ENCODE measurements at places on chromosomes 3 and 15. TPM values are rescaled to one million over a fixed set of nuclear protein-coding genes. Genes with fewer than 3 reads are reported as not detected.

DNA sequence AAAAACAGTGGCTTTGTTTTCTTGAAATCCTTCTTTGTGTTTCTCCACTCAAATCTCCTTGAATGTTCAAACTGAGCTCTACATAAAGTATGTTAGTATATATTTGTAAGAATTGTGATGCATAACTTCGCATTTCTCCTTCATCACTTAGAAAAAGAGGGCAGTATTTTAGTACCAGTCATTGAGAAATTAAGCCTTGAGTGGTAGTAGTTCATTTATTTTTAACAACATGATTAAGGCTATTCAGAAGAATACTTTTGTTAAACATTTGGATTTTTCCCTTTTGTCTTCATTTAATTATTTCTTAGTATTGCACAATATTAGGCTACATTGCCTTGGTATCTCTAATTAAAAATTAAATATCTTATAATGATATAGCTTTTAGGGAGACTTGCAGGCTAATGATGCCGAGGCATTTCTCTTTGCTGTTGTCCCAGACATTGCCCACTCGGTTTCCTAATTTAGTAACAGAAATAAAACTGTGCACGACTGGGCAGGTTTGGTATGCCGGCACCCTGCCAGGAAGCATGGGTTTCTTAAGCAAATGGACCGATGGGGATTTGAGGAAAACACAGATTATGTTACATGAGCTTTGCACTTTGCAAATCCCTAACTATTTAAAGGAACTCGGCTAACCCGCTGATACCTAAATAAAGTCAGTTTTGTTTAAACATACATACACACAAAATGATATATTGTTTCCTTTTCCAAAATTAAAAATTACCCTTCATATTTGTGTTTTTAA is 54.7 kb downstream of the LRRC28 start:
- no peaks in the 10 kb centered on the region for H3K4me1 ChIP-seq
- no peaks in the 10 kb centered on the region for H3K36me3 ChIP-seq
- H3K27ac ChIP-seq: no peak overlapping the region
- H3K4me3 ChIP-seq: no peak overlapping the region
- DNase-seq: no peak

DNA sequence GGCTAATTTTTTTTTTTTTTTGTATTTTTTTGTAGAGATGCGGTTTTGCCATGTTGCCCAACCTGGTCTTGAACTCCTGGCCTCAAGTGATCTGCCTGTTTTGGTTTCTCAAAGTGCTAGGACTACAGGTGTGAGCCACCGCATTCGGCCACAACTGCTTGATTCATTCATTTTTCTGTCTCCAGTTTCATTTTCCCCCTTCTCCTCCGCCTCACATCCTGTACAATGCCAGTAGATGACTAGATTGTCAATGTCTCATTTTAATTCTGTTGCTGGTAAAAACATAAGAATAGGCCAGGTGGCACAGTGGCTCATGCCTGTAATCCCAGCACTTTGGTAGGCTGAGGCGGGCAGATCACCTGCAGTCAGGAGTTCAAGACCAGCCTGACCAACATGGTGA is 12.0 kb upstream of the ZNF592 start:
- peaks cover 43% of the 10 kb centered on the region for H3K4me1 ChIP-seq
- H3K27ac ChIP-seq: peak overlapping the region; percentile 73
- H3K4me3 ChIP-seq: peak overlapping the region; percentile 30
- no peaks in the 10 kb centered on the region for H3K27me3 ChIP-seq
- DNase-seq: no peak
- H3K36me3 ChIP-seq: no peaks in the 10 kb centered on the region

- H3K27me3 ChIP-seq: no peaks in the 10 kb centered on the region
- no peaks in the 10 kb centered on the region for H3K36me3 ChIP-seq
- no peak overlapping the region for H3K27ac ChIP-seq
- H3K4me3 ChIP-seq: no peak overlapping the region
- H3K4me1 ChIP-seq: no peaks in the 10 kb centered on the region
These were observed 3.5 kb upstream of the PP2D1 start for GRCh38 chr3:20015525-20015924.

DNA sequence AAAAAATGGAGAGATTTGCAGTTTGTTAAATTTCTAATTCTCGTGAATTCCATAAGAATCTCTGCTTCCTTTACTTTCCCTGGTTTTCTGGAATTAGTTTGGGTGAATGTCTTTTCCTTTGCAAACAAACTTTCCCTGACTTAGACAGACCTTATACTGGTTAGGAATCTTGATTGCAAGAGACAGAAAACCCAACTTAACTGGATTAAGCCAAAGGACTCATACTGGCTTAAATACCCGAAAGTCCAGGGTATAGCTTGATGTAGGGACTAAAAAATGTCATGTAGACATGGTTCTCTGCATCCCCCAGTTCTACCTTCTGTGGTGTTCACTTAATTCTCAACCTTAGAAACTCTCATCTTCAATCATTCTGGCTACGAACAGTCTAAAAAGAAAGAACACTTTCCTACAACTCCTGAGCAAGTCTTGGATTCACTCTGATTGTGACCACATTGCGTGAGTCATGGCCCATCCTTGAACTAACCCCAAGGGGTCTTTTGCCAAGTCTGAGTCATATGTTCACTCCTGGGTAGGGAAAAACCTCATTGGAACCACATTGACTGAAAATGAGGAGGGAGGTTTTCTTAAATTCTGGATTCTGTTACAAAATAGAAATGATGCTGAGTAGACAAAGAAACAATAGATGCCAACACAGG is 136.0 kb upstream of the DAZL start:
- no peaks in the 10 kb centered on the region for H3K27me3 ChIP-seq
- H3K36me3 ChIP-seq: no peaks in the 10 kb centered on the region
- H3K4me3 ChIP-seq: no peak overlapping the region
- H3K27ac ChIP-seq: no peak overlapping the region

DNA sequence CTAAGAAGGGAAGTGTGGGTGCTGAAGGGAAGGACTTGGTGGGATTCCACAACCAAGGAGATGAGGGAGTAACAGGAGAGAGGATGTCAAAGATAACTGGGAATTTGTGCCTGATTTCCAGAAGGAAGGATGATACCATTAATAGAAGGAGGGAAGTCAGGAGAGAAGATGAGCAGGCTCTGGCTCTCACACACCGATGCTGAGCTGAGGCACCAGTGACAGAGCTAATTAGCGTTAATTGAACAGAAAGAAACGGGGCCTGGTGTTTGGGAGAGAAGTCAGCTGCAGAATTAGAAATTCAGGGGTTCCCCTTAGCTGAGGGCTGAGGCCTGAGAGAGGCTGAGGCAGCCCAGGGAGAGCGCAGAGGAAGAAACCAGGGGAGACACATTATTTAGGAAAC is 11.9 kb upstream of the PDIA5 start:
- H3K4me3 ChIP-seq: no peak overlapping the region
- no peak overlapping the region for H3K27ac ChIP-seq
- H3K27me3 ChIP-seq: peaks cover 13% of the 10 kb centered on the region
- H3K36me3 ChIP-seq: no peaks in the 10 kb centered on the region
- DNase-seq: no peak
- H3K4me1 ChIP-seq: no peaks in the 10 kb centered on the region

DNA sequence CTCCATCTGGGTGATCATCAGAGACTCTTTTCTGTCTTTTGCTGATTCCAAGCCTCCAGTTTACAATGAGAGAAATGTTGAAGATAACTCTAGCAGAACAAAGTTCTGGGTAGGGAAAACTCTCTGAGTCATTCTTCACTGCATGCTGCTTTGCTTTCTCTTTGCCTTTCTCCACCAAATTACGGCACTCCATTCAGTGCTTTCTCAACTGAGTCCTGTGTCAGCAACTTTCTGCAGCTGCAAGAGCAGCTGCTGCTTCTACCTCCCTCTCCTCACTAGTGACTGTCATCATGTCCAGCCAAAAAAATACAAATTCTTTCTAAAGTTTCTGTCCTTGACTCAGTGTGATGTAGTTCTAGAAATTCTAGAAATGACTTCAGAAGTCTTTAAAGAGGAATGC is 953.8 kb downstream of the IGSF11 start:
- H3K27ac ChIP-seq: no peak overlapping the region
- no peaks in the 10 kb centered on the region for H3K4me1 ChIP-seq
- no peak overlapping the region for H3K4me3 ChIP-seq
- no peak for DNase-seq
- no peaks in the 10 kb centered on the region for H3K27me3 ChIP-seq

ULK4 gene
- total RNA-seq: 23.3 TPM
